Activated naive CD8-positive, alpha-beta T cell treated with anti-CD3 and anti-CD28 coated beads for 36 hours (primary cell): ENCODE measurements at places on chromosomes 6 and 20.

DNA sequence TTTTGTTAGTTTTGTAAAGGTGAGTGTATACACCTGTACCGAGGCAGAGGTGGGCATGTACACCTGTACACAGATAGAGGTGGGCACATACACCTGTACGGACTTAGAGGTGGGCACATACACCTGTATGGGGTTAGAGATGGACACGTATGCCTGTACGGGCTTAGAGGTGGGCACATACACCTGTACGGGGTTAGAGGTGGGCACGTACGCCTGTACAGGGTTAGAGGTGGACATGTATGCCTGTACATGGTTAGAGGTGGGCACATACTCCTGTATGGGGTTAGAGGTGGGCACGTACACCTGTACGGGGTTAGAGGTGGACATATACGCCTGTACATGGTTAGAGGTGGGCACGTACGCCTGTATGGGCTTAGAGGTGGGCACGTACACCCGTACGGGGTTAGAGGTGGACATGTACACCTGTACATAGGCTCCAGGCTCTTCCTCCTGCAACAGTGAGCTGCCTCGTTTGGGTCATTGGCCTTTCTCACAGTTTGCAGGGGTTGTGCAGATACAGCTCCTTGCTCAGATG is 63.7 kb downstream of the PHACTR3 start:
- DNase-seq, result no peak

DNA sequence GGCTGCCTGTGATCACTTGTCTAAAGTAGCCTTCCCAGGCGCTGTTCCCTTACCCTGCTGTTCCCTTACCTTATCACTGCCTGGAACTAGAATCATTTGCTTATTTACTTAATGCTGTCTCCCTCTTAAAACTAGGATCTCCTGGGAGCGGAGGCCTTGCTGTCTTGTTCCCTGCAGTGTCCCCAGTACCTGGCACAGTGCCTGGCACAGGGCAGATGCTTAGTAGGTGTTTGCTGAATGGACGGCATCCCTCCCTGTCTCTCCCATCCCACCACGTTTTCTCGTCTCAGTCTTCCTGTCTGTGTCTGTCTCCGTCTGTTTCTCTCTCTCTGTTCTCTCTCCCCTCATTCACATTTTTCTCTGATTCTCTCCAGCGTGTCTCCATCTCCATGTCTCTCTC is 99.9 kb upstream of the MYL9 start:
- no peak for DNase-seq

- no peak for DNase-seq
Measured at GRCh38 chr6:44699851-44700250, 312.3 kb downstream of the CDC5L start.

- DNase-seq, result no peak
Measured at GRCh38 chr20:32563311-32564272, 21.5 kb downstream of the NOL4L start.

DNA sequence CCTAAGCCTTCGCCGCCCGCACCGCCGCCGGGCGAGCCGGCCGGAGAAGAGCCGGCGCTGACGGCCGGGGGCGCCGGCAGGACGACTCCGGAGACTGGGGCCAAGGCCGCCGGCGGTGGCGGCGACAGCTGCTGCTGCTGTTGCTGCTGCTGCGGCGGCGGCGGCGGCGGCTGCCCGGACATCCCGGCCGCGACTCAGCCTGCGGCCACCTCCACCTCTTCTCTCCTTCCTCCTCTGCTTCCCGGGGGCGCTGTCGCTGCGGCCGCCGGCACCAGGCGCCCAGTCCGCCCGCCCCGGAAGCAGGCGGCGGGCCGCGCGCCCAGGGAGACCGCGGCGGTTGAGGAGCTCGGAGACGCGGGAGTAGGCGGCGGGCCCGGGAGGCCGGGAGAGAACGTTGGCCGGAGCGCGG is 307 bp downstream of the RANBP9 start:
- no peak for DNase-seq

DNA sequence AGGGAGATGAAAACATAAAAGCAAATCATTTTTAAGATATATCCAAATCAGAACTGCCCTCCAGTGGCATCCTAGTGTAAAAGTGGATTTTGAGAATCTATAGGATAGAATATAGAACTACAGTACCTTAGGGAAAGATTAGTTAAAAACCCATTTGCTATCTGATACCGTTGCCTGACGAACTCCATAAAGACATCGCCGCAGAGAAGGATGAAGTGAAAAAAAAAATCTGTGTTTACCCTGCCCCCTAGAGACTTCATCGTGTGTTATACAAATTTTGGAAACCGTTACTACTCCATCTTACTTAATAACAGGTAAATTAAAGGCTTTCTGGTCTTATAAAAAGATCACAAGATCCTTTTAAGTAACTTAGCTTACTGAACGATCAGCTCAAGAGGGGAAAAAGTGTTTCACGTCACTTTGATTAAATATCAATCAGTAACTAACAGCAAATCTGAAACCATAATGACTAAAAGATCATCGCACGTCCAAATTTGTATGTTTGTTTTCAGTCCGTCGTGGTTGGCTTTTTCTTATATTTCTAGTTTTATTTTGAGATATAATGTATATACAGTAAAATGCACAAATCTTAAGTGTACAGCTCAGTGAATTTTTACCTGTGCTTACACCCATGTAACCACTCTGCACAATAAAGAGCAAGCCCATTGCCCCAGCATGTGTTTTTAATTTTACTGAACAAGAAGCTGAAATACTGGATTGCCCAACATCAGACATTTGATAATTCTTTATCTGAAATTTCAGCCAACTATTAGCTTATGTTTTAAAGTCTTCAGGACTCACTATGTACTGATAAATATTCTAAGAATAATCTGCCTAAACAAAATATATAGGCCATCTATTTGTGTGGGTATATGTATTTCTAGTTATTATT is 881 bp upstream of the MCM3 start:
- DNase-seq, result no peak

GRCh38 chr6:142685852-142686506 is 259.0 kb downstream of the HIVEP2 start:
- DNase-seq, result peak; percentile 25

DNA sequence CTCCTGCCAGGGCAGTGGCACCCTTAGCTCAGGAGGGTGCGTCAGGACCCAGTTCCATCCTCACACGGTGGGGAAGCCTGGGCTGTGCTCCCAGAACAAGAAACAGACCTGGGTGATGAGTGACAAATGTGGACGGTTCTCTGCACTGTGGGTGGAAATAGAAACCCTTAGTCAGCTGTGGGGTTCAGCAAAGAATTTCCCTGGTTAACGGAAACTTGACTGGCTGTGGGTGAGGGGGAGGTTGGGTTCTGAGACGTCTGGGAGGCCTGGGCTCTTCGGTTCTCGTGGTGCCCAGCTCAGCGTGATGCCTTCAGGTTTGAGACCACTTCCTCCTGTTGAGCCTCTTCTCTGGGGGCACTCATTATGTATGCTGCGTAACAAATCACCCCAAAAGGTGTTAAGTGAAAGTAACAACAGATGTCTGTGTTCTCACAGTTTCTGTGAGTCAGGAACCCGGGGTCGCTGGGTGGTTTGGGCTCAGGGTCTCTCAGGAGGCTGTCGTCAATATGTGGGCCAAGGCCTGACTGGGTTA is 53.1 kb upstream of the FAM83D start:
- DNase-seq, result peak; percentile 86

GRCh38 chr6:87789198-87789899 is 87.3 kb upstream of the AKIRIN2 start:
- no peak for DNase-seq

DNA sequence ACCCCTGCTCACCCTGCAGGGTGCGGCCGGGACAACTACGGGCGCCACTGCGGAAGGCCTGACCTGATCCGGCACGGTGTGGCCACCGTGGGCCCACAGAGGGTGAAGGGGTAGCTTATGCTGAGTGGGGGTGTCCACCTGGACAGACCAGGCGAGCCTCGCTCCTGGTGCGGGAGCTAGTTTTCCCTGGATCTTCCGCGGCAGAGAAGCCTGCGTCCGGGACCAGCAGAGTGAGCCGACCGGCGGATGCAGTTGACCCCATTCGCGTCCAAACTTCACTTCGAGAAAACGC is 38.2 kb downstream of the NCR2 start:
- no peak for DNase-seq

DNA sequence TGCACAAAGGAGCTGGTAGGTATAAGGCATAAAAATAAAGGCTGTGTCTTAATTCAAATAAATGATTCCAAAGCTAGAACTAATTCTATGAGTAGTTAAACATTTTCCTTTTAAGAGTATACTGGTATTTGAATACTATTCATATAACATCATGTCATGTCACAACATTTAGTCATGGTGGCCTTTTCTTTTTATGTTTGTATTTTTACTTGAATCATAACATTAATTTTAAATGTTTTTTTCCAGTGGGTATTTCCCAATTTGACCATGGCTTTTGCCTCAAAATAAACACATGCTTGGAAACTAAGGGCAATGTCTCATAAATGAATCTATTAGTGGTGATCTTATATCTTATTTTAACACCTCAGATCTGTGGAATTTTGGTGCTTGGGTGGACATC is 177.1 kb downstream of the CD109 start:
- DNase-seq, result no peak

DNA sequence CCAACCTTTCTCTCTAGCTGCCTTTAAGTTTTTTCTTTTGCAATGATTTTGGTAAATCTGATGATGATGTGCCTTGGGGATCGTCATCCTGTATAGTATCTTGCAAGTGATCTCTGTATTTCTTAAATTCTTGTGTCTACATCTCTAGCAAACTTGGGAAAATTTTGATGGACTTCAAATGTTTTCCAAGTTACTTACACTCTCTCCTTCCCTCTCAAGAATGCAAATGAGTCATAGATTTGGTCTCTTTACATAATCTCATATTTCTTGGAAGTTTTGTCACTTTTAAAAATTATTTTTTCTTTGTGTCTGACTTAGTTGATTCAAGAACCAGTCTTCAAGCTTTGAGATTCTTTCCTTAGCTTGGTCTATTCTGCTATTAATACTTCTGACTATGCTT is 176.4 kb downstream of the TBC1D32 start:
- no peak for DNase-seq

DNA sequence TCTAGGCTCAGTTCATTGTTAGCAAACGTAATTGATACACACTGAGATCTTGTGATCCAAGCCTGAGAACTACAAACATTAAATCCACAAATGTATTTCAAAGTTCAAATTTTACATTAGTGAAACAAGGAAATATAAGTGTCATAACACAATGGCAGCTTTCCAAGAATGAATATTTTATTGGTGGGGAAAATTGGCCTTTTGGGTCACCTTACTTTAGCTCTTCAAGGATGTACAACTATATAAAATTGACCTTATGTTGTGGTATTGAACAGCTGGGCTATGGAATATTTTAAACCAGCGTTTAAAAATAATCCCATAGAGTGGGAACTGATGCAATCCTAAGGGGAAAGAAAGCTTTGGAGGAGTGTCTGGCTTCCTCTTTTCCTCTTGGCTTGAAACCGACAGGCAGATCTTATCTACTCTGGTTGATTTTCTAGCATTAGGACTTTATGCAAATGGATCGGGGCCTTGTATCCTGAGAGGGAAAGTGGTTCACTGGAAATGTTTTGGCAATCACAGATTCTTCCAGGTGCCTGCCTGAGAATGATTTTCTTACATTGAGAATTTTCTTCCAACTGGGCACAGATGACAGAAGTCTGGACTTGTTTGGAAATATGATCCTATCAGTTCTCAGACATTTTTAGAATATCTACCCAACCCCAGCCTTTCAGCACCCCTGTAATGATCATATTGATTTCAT is 184.8 kb upstream of the ECI2 start:
- no peak for DNase-seq

- DNase-seq, result peak; percentile 37
Measured at GRCh38 chr6:44255105-44255808, 2.1 kb downstream of the SLC35B2 start.

DNA sequence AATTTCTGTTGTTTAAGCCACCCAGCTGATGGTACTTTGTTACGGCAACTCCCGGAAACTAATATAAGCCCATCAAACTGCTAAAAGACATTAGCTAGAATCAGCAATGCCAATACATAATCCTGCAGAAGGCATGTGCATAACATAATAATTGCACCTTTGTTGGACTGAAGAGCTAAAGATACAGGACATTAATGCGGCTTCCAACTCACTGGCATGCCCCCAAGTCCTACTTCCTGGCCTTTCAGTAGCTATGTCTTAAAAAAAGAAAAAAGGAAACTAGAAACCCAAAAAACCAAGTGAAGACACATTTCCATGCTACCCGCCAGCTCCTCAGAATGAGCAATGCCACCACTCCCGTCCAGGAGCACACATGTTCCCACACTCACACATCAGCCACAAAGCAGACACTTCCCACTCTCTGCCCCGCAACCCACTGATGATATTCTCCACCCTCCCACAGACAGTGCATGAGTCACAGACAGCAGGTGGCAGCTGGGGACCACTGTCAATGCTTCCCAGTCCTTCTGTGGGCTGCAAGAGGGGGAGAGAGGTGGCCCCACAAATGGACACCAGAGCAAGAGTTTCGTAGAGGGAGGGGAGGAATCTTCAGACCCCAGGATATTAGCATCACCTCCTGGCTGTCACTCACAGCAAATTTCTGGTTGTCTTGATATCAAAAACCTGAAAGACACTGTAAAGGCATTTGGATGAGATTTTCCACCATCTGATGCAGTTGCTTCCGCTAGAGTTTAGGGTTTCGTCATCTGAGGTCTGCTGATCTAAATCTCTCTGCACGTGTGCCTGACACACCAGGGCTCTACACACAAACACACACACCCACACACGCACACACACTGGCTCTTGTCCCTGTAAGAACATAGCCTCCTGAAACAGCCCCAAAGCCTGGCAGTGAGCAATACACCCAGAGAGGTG is 32.8 kb downstream of the GFOD1 start:
- DNase-seq, result peak; percentile 85

DNA sequence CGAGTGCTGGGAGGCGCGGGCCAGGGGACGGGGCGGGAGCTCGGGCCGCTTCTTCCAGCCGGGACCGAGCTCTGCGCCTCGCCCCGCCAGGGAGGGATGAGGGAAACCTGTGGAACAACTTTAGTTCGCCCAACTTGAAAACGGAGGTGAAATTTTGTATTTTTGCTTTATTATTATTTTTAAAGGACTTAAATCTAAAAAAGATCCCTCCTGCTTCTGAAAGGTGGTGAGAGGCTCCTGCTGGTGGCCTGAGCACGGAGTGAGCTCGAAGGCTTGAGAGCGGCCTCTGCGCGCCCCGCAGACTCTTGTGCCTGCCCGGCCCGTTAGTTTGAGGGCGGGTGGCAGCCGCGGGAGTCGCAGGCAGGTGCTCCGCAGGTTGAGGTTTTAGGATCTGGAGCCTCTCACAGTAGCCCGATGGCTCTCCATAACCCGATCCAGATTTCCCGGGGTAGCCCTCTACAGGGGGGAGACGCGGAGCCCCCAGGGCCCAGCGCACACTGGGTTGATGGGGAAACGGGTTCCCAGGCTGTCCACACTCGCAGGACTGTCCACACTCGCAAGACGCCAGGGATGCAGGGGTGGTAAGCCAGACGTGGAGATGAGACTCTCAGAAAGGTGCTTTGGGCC is 46.2 kb upstream of the SUPT3H start:
- DNase-seq, result no peak

DNA sequence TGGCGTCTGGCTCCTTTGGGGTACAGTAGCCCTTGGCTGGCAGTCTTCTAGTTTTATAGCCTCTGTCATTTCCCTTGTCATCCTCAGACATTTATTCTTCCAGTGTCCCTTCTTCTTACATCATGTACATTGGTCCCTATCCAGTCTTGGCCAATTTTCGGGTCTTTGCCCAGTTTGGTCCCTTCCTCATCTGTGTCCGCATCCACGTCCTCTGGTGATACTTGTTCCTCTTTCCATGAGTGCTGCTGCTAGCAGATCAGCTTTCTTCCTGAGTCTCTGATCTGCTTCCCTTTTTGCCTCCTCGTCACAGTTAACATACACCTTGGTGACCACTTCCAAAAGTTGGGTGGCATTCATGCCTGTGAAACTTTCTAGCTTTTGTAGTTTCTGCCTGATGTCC is 86.2 kb upstream of the GPR6 start:
- DNase-seq, result no peak

GRCh38 chr6:132133736-132134445 is 182.7 kb upstream of the CCN2 start:
- no peak for DNase-seq
